GM12864 (cell line): ENCODE measurements at places on chromosomes 6 and 20.

GRCh38 chr6:1657771-1658165 is 48.1 kb downstream of the FOXC1 start:
- no peak for DNase-seq

DNA sequence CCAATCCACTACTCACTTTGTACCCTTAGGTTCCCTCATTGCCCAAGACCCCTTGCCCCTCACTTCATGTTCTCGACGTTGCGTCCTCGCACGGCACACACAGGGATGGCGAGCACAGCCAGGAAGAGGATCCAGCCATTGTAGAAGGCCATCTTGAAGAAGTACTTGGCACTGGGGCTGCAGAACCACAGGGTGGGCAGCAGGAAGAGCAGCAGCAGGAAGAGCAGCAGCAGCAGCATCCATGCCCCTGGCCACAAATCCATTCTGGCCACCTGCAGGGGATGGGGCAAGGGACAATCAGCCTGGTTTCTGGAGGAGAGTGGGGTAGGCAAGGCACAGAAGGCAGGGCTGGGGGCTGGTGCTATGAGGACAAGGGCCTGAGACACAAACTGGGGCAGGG is 4.7 kb downstream of the AGPAT1 start:
- no peak for DNase-seq

- no peak for DNase-seq
These were observed 708 bp downstream of the WDR46 start for GRCh38 chr6:33288141-33288920.

DNA sequence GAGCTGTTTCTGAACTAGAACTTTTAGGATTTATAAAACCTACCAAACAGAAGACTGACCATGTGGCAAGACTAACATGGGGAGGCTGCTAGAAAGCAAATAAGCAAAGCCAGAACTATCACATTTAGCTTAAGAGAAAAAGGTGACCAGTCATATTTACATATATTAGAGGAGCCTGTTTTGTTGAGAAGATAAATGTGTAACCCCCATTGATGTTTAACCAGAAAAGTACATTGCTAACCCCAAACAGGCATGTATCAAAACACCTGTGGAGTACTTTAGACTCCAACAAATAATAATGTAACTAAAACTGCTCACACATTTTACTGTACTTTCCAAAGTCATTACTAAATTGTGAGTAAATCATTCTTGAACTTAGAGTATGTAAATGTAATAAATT is 35.0 kb downstream of the AKIRIN2 start:
- DNase-seq = no peak

GRCh38 chr6:148524976-148525375 is 182.3 kb downstream of the SASH1 start:
- DNase-seq = no peak

DNA sequence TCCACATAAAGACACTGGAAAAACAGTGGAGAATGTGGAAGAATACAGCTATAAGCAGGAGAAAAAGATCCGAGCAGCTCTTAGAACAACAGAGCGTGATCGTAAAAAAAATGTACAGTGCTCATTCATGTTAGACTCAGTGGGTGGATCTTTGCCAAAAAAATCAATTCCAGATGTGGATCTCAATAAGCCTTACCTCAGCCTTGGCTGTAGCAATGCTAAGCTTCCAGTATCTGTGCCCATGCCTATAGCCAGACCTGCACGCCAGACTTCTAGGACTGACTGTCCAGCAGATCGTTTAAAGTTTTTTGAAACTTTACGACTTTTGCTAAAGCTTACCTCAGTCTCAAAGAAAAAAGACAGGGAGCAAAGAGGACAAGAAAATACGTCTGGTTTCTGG is 57.1 kb downstream of the MAP3K4 start:
- DNase-seq = no peak

- DNase-seq = no peak
These were observed 713.0 kb downstream of the EPM2A start for GRCh38 chr6:145022199-145022796.

DNA sequence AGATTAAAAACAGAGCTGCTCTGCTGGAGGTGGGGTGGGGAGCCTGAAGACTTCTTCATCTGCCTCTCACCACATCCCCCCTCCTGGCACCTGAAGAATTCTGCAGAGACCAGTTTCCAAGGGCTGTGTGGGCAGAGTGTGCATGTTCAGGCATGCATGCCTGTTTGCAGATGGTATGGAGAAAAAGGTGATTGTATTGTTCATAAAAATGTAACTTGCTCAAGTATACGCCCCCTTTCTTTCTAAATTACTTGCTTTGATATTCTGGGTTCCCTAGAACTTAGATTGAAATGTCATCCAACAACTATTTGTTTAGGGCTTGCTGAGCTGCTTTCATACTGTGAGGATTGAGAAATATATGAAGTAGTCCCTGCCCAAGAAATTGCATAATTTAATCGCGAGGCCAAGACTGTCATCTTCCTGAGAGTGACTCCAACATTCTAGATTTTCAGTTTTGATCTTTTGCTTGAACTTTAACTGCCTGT is 83.6 kb downstream of the LCA5 start:
- no peak for DNase-seq
